ENCODE measurements at places on chromosomes 2 and 18.
A peak's percentile ranks its signal among the peaks of the same experiment; 100 is the strongest.

DNA sequence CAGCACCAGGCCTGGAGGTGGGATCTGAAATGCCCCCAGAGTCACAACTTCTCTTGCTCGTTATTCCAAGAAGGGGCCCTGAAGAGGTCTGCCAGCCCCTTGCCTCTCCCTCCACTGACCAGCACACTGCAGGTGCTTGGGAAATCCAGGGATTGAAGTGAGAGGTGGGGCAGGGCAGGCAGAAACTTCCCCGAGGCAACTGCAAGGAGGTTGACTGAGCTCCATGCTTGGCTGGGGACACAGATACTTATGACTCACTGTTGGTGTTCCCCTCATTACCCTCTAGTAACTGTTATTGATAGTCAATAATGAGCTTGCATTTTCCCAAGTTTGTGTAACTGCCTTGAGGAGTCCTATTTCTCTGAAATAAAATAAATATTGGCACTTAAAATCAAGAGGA, 47.5 kb downstream of the MARCO start:
- no peak for DNase-seq

GRCh38 chr18:78514910-78515670, 464.5 kb upstream of the SALL3 start:
- DNase-seq = no peak

DNA sequence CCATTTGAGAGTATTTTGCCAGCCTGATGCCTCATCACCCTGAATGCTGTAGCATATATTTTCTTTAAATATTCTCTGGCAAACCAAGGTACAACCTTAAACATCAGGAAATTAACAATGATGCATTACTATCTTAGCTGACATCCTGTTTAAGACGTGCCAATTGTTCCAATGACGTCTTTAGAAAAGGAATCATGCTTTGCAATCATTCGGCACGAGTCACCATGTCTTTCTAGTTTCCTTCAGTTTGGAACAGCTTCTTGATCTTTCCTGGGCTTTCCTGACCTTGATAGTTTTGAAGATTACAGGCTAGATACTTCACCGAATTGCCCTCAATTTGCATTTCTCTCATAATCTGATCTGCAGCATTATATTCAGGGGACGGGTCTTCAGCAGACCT, 88.2 kb upstream of the GLI2 start:
- no peak for DNase-seq

GRCh38 chr2:170848587-170848986, 31.9 kb downstream of the GAD1 start:
- no peak for DNase-seq

GRCh38 chr2:109409321-109410038, 204.3 kb downstream of the SEPTIN10 start:
- no peak for DNase-seq

- peak; percentile 81 for DNase-seq
Measured at GRCh38 chr2:14632133-14632936, at the start of gene LRATD1. TSS of gene LRATD1 (plus strand) at chr2:14632717. CDS start at chr2:14633980, 1,263 bp downstream.
